ENCODE measurements at places on chromosomes 3 and 15.

DNA sequence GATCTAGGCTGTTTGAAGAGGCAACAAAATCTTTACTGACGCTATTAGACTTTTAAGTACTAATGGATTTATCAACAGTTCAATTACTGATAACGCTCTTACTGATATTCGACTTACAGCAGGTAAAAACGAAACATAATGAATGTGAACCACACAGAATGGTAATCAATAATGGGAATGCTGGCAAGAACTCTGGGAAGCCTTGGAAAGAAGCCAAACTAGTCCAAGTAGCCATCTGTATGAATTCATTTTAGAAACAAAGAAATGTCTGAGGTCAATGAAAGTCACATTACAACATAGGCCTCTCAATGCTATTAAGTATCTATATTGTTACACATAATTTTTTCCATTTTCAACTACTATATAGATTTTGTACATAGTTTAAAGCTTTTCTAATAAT is 130.0 kb downstream of the DMXL2 start:
- DNase-seq: no peak

DNA sequence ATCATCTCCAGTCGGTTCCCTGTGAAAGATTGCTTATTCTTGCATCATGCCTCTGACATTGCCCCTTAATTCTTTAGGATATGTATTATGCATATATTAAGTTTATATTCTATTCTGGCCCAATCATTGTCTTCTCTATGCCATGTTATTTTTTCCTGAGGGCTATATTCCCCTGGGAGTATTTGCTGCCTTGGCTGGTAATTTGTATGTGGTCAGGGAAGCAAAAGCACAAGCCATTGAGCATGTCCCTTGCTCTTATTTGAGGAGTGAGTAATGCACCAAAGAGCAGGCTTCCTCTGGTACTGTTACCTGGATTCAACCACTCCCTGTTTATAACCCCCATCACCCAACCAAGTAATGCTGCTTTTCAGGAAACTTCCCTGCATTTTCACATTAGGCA is 36.3 kb downstream of the STAC start:
- DNase-seq: no peak

DNA sequence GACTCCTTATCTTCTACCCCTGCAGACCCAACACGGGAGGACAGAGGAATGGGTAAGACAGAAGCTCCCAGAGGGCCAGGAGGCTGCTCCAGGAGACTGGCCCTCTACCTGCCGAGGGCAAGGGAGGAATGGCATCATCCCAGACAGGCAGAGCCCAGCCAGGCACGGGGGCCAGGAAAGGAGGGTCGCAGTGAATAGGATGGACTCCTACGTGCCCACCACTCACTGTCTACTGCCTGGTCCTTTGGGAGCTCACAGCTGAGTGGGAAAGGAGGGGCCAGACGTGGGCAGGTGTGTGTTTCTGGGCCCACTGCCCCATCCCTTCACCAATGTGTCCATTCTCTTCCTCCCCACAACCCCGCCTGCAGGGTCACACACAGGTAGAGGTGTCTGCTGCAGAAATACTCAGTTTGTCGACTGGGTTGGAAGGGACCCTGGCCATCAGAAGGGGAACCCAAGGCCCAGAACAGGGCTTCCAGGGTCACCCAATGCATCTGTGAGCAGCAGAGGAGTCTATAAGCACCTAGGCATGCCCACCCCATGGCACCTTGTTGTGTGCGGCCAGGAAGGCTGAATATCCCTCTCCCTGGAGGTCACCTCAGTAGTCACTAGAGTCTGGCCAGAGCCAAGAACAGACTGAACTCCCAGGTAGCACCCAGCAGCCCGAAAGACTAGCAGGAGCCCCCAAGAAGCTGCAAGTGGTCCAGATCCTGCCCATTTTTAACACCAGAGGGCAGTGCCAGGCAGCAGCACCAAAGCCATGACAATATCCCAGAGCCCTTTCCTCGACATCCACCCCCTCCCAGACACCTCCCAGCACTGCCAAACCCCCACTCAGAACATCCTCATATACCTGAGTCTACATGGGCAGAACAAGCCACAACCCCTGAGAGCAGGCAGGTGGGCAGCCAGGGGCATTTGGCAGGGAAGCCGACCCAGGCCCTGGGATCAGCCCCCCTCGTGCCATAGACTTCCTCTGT is 24.0 kb downstream of the TKT start:
- DNase-seq: no peak

GRCh38 chr15:74565381-74566085 is 24.5 kb downstream of the ARID3B start:
- no peak for DNase-seq

DNA sequence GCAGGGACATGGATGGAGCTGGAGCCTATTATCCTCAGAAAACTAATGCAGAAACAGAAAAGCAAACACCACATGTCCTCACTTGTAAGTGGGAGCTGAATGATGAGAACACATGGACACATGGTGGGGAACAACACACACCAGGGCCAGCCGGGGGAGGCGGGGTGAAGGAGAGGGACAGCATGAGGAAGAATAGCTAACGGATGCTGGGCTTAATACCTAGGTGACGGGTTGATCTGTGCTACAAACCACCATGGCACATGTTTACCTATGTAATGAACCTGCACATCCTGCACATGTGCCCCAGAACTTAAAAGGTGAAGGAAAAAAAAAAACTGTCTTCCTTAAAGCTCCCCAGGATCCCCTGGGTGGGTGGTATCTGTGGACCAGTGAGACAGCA is 87.1 kb downstream of the ADAMTS17 start:
- DNase-seq: no peak

GRCh38 chr15:80217327-80217900 is 34.6 kb downstream of the CTXND1 start:
- no peak for DNase-seq

GRCh38 chr3:123026565-123027291 is 835 bp downstream of the SEMA5B start:
- DNase-seq: no peak

DNA sequence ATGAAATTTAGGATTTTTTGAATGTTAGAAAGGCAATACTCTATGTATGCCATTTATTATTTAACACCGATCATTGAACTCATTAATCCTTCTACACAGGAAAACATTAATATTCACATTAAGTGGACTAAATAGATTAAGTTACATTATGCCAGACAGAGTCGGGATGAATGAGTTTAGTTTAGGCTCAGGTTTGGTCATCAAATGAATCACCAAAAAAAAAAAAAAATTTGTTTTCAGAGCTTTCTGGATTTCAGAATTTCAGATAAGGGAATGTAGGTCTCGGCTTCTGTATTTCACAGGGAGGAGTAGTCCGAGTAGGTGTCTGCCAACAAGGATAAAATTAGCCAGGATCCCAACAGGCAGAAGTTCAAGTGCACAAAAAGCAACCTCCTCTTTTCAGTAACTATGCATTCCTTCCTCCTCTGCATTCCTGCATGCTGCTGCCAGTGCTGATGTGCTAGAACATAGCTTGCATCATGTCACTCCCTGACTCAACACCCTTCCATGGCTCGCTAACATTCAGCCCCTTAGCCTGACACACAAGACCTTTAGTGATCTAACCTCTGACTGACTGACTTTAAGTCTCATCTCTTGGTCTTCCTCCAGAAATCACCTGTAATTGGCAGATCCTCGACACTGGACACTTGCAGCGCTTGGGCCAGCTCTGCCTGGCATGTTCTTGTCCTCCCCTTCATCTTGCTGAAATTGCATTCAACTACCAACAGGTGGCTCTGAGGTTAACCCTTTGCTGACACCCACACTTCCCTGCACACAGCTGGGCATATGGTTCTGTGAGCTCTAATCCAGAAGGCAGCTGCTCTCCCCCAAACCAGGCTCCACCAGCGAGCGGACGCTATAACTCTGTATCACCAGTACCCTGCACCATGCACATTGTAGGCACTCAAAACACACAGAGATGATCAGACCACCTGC is 145.4 kb upstream of the PROK2 start:
- DNase-seq: peak; percentile 5

GRCh38 chr3:42982645-42983412 is 3.7 kb downstream of the GASK1A start:
- no peak for DNase-seq

DNA sequence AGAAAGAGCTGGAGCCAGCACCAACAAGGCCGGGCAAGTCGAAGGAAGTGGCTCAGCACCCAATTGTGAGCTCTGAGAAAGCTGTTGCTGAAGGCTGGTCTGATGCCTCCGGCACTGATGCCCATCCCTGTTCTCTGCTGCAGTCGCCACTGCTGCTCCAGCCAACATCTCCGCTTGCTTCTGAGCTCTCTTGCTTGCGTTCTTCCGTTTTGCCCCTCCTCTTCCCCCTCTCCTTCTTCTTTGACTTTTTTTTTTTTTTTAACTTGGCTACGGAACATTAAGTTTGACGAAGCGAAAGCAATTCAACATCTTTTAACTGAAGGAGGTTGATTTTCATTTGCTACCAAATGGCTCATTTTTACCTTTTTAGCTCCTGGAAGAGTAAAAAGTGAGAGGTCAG is 442.9 kb downstream of the MCTP2 start:
- no peak for DNase-seq

- DNase-seq: no peak
These were observed 48.9 kb downstream of the DLG1 start for GRCh38 chr3:197249542-197249941.

- DNase-seq: no peak
These were observed 62.3 kb downstream of the ADCY5 start for GRCh38 chr3:123386477-123387040.

GRCh38 chr3:45003859-45004258 is 22.2 kb upstream of the CLEC3B start:
- no peak for DNase-seq

- DNase-seq: no peak
These were observed 12.4 kb upstream of the WNT7A start for GRCh38 chr3:13892304-13892703.

GRCh38 chr3:10926811-10927521 is 65.6 kb upstream of the SLC6A1 start:
- no peak for DNase-seq

DNA sequence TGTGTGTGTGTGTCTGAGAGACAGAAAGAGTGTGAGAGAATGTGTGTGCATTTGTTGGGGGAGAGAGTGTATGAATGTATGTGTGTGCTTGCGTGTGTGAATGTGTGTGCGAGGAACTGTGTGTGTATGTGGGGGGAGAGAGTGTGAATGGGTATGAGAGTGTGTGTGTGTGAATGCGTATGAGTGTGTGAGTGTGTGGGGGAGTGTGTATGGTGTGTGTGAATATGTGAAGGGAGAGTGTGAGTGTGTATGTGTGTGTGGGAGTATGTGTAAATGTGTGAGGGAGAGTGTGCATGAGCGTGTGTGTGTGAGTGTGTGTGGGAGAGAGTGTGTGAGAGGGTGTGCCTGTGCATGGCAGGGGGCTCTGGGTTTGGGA is 79.8 kb upstream of the ABHD17C start:
- DNase-seq: no peak

- DNase-seq: no peak
These were observed 191.5 kb upstream of the EPHA6 start for GRCh38 chr3:96622878-96623277.

- no peak for DNase-seq
These were observed 1.1 kb upstream of the OR4F15 start for GRCh38 chr15:101810876-101811275.

DNA sequence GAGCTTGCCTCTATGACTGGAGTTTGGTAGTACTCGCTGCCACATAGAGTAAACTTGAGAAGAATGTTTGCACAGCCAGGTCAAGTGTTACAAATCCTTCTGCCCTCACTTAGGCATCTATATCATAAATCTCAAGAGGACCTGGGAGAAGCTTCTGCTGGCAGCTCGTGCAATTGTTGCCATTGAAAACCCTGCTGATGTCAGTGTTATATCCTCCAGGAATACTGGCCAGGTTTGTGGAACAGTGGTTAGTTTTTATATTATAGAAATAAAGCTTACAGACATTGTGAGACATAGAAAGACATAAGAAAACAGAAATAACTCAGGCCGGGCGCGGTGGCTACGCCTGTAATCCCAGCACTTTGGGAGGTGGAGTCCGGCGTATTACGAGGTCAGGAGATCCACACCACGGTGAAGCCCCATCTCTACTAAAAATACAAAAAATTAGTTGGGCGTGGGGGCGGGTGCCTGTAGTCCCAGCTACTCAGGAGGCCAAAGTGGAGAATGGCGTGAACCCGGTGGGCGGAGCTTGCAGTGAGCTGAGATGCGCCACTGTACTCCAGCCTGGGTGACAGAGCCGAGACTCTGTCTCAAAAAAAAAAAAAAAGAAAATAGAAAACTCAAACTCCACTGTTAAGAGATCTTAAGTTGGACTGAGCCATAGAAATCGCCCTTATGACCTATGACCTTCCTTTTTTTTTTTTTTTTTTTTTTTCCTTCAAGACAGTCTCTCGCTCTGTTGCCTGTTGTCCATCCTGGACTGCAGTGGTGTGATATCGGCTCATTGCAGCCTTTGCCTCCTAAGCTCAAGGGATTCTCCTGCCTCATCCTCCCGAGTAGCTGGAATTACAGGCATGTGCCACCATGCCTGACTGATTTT is 2.2 kb downstream of the RPSA start:
- DNase-seq: no peak

GRCh38 chr3:132343018-132343612 is 25.9 kb downstream of the ACP3 start:
- DNase-seq: peak; percentile 59

- DNase-seq: no peak
These were observed 44.5 kb downstream of the CCR1 start for GRCh38 chr3:46163556-46164041.

DNA sequence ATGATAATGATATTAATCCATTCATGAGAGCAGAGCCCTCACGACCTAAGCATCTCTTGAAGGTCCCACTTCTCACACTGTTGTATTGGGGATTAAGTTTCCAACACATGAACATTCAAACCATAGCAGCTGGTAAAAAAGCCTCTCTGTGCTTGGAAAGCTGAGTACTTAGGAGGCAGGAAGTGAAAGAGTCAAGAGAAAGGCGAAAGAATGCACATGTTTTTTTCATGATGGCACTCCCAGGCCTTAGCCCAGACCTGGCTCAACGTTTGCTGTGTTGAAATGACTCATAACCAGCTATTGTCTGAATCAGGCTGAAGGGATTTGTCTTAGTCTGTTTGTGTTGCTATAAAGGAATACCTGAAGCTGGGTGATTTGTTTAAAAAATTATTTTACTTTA is 84.4 kb upstream of the RGMA start:
- no peak for DNase-seq

GRCh38 chr3:159828542-159828943 is 160.1 kb upstream of the IL12A start:
- DNase-seq: peak; percentile 72

DNA sequence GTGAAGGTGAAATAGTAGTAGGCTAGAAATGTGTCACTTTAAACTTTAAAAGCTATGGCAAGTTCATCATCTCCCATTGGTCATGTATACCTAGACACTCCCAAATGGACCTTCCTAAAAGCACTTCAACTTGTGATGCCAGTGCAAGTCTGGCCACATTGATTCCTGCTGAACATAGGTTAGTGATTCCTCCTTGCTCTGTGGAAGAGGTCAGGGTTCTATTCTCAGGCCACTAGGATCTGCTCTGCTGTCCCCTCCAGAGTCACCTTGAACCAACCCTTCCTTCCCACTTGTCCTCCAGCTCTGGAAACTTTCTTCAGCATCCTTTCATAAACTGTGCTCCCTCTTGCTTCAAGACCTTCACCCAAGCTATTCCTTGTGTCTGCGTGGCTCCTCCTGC is 301.7 kb downstream of the RPLP1 start:
- no peak for DNase-seq

- no peak for DNase-seq
These were observed 303.6 kb upstream of the ARPP21 start for GRCh38 chr3:35335703-35336102.

- no peak for DNase-seq
These were observed 3.8 kb downstream of the PRR23E start for GRCh38 chr3:127196466-127197299.

- no peak for DNase-seq
These were observed 9.7 kb upstream of the GNB5 start for GRCh38 chr15:52200831-52201365.

All from NCI-H510A treated with DMSO at 0.1 percent for 48 hours (cell line).